Left renal pelvis (tissue), 4 donors: ENCODE measurements at places on chromosomes 3 and 15. TPM values are rescaled to one million over a fixed set of nuclear protein-coding genes. Genes with fewer than 3 reads are reported as not detected.

Gene PPM1L
- 8.9 TPM for polyA plus RNA-seq

Gene PPARG
- 51.6 TPM for polyA plus RNA-seq

Gene IQCH
- 10.6 TPM for polyA plus RNA-seq

- DNase-seq = no peak
These were observed 10.7 kb upstream of the SHISA5 start for GRCh38 chr3:48514431-48515227.

GRCh38 chr15:31067890-31068603 is 33.5 kb downstream of the TRPM1 start:
- DNase-seq = no peak

Gene GREM1
- 0.26 TPM for polyA plus RNA-seq

DNA sequence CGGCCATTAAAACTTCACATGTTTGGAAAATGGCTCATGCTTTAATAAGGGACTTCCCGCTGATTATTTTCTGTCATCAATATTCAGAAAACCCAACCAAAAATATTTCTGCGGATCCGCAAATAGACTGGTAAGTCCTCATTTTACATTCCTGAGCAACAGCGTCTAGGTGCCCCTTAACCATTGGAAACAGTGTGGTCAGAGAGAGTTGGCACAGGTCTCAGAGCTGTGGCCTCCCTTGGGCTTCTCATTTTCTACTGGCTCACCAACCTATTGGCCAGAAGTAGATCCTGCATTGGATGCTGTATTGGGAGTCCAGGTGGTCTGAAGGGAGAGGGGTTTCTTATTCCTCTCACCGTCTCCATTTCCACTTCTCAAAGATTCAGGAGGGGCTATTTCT is 348.1 kb upstream of the DCBLD2 start:
- no peak for DNase-seq
